Nephron progenitor cell (in vitro differentiated cells): ENCODE measurements at places on chromosomes 3 and 15.

GRCh38 chr3:65334045-65334665, 646.4 kb upstream of the ADAMTS9 start:
- no peak for DNase-seq

GRCh38 chr3:53154881-53155285, 6.1 kb upstream of the PRKCD start:
- no peak for DNase-seq

DNA sequence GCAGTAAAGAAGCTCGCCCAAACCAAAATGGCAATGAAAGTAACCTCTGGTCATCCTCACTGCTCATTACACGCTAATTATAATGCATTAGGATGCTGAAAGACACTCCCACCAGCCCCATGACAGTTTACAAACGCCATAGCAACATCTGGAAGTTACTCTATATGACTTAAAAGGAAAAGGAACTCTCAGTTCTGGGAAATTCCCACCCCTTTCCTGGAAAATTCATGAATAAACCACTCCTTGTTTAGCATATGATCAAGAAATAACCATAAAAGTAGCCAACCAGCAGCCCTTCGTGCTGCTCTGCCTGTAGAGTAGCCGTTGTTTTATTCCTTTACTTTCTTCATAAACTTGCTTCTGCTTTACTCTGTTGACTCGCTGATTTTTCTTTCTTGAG, 164.6 kb downstream of the SMAD6 start:
- no peak for DNase-seq

- no peak for DNase-seq
Observed at GRCh38 chr3:186417791-186418190, 55.8 kb upstream of the DGKG start.

DNA sequence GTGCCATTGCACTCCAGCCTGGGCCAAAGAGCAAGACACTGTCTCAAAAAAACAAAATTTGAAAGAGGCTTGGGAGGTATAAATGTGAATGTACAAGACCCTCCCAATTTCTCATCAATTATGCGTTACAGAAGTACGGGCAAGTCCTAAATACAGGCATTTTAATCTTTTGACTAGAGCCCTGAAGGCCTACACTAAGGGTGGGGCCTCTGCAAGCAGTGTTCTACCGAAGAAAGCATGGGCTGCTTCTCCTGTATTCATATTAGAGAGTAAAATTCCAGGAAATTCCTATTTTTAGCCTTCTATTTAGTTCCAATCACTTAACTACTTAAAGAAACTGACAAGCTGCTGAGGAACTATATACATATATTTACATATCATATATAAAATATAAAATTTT, 25.7 kb downstream of the PBRM1 start:
- no peak for DNase-seq

GRCh38 chr3:182092662-182093262, 381.0 kb downstream of the SOX2 start:
- no peak for DNase-seq

DNA sequence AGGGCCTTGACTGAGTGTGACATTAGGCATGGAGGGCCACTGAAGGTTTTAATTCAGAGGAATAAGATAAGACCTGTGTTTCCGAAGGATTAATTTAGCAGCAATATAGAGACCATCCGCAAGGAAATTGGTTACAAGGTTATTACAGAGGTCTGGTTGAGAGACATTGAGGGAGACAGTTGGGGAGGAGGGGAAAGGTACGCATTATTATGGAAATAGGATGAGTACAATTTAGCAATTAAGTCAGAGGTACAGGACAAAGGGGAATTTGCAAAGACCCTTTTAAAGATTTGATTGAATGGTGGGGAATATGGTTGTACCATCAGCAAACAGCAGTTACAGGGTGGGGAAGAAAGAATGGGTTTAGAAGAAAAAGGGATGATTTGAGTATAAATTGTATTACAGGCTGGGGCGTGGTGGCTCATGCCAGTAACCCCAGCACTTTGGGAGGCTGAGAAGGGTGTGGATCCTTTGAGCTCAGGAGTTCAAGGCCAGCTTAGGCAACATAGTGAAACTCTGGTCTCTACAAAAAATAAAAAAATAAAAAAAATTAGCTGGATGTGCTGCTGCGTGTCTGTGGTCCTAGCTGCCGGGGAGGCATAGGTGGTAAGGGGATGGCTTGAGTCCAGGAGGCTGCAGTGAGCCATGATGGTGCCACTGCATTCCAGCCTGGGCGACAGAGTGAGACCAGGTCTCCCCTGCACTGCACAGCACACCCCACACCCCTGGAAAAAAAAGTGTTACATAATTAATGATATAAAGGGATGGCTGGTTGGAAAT, 11.3 kb downstream of the ARL8B start:
- no peak for DNase-seq

- no peak for DNase-seq
Observed at GRCh38 chr15:59171067-59171397, 35.6 kb upstream of the LDHAL6B start.

- no peak for DNase-seq
Observed at GRCh38 chr3:59480486-59480995, 430.7 kb upstream of the CFAP20DC start.

GRCh38 chr3:192303235-192303634, 424.1 kb downstream of the FGF12 start:
- DNase-seq = no peak

- DNase-seq = no peak
Observed at GRCh38 chr15:75140080-75140879, 61.4 kb upstream of the C15orf39 start.

- DNase-seq = no peak
Observed at GRCh38 chr3:134985864-134986715, 191.0 kb downstream of the EPHB1 start.

DNA sequence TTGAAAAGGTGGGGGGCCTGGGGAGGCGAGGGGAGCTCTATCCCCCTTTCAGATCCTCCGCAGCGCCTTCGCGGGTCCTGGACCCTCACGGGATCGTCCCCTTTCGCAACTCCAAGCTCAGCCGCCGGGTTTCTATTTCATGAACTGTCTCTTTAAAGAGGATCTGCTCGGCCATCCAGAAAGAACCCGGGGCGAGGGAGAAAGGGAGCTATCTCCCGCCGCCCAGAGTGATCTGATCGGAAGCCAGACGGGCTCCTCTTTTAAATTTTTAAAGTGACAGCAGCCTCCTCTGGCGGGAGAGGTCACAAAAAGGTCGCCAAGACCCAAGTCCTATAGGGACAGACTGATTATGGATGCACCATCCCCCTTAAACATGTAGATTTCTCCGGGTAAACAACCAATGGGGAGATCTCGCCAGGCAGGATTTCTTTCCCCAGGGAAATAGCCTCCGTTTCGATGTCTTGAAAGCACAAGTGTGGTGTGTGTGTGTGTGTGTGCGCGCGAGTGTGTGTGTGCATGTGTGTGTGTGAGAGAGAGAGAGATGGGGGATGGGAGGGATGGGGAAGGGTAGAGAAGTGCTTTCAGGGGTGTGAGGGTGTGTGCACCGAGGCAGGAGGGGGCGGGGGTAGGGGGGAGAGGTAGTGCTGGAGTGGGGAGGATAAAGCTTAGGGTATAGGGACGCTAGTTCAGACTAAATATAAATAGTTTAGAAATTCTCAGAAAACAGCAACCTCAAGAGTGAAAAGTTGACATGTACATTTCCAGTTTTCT, 516.1 kb downstream of the MECOM start:
- DNase-seq = peak; percentile 73

GRCh38 chr3:18302517-18302916, 122.6 kb downstream of the SATB1 start:
- no peak for DNase-seq

DNA sequence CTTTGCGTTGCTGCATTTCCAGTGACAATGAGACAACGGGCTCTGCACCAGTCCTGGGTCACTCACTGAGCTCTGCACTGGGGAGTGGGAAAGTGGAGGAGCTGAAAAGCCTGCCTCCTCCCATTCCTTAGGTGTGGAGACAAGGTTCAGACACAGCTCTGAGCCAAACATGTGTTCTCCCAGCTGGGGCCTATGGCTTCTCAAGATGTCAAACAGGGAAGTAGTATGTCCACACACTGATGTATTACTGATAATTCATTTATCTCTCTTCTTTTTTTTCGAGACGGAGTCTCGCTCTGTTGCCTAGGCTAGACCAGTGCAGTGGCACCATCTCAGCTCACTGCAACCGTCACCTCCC, 90.2 kb upstream of the SLC4A7 start:
- no peak for DNase-seq

DNA sequence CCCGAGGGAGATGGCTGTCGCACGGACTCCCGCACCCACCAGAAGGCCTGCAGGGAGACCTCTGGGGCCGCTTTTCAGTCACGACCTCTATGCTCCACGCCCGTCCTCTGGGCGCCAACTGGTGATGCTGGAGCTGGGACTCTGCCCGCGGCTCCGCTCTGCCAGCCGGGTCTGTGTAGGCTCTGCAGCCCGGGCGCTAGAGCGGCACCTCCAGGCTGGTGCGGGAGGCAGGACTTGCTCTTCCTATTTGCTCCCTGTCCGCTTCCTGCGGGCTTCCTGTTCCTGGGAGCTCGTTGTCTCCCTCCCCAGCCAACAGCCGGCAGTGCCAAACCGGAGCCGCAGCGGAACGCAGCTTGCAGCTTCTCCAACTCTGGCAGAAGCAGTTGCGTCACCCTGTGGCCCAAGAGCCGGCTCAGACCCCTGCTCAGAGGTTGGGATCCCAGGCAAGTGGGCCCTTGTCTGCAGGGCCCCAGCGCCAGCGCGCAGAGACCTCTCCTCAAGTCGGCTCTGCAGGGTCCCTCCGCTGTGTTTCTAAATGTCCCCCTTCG, 285.9 kb downstream of the XXYLT1 start:
- peak; percentile 63 for DNase-seq

DNA sequence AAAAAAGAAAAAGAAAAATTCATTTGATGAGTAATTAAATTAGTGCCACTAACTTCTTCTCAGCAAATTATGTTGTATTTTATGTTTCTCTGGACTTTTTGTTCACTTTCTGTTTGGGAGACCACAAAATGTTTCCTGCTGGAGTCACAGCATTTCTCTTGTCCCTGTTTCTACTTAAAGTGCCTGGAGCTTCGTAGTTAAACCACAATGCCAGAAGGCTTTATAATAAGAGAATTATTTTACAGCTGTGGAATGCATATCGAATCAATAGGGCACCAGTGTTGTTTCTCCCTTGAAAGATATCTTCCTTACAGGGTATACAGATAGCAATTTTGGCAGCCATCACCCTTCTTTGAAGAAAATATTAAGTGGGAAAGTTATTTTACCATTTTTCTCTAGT, 3.2 kb downstream of the DTWD1 start:
- DNase-seq = no peak

DNA sequence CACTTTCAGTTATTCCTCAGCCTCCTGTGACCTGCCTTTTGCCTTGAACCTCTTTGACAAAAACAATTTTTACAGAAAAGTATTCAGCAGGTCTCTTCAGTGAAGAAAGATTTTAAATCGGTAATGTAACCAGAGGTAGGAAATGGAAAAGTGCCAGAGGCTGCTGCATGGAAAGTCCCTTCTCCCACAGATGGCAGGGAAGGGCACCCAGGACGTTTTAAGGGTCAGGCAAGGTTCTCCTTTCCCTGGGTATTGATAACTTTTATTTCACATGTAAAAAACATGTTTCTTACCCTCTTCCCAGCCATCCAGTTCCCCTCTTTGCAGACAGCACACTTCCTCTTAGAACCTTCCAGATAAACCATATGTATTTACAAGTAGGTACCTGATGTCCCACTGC, 185.6 kb downstream of the OR4M2 start:
- no peak for DNase-seq

DNA sequence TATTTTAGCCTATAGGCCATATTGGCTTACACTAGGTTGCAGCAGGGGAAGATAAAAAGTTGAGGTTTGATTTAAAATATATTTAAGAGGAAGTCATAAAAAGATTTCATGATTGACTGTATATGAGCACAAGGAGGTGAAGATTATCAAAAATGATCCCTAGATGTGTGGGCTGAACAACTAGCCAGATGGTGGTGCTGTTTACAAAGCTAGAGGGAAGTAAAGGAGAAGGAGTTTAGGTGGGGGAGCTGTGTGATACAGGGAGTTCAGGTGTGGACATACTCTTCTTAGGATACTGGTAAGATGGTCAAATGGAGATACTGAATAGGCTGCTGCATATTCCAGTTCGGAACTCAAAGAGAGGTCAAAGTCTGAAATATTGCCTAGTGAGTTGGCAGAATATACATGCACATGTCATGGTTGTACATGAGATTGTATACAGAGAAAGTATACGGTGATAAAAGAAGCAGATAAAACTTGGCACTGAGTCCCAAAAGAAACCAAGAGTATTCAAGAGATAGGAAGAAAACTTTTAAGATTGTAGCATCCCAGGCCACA, 727.8 kb downstream of the NLGN1 start:
- no peak for DNase-seq
